BJ (cell line): ENCODE measurements at places on chromosomes 6 and 20.

GRCh38 chr20:15544742-15545141 is 1028.5 kb downstream of the KIF16B start:
- DNase-seq = no peak

- no peak for DNase-seq
These were observed 136.5 kb downstream of the SMOC2 start for GRCh38 chr6:168577496-168577895.

GRCh38 chr6:144951730-144952437 is 666.7 kb downstream of the UTRN start:
- DNase-seq = no peak

GRCh38 chr6:110408901-110409300 is 6.5 kb downstream of the DDO start:
- DNase-seq = no peak

DNA sequence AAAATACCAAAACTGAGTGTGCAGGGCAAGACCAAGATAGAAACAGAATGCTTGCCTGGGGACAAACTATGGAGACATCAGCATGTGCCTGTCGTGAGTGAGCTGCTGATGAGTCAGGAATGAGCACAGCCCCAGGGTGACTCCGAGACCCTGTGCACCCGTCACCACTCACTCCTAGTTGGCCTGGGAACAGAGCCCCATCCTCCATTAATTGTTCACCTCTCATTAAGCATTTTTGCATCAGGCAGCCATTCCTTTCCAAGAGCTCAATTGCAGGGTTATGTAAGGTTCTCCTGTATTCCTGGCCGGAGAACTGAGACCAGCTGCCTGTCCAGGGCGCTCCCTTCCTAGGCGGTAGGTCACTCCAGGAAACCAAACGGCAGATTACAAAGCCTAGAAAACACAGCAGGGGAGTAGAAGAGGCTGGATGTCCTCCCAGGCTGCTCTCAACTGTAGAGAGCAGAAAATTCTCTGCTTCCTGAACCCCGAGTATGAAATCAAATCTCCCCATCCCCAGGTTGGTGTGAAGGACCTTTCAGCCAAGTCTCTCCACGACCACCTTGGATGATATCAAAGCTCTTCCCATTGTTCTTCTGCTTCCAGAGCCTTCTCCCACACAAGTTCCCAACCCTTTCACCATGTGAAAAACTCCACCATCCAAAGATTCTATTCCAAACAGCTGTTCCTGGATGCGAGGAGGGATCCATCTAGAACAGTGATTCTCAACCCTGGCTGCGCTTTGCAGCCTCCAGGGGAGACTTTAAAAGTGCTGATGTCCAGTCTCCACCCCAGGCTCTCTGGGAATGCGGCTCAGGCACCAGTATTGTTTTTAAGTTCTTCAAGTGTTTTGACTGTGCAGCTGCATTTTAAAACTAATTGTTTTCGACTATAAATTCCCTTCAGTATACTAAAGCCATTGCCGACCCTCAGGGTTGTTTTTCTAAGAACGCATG is 532.6 kb upstream of the JARID2 start:
- peak; percentile 97 for DNase-seq

- no peak for DNase-seq
These were observed 3.7 kb downstream of the PHACTR1 start for GRCh38 chr6:12720310-12720709.

DNA sequence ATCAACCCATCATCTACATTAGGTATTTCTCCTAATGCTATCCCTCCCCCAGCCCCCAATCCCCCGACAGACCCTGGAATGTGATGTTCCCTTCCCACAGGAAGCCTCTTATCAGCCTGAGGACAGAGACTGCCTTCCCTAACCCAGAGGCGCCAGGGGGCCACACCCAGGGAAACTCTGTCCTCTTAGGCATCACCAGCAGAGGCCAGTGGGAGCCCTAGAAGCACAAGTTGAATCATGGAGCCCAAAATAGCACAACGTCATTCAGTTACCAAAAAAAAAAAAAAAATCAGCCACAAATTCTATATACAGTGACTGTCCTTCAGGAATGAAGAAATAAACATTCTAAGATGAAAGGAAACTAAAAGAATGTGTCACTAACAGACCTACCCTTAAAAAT is 625.7 kb downstream of the TFAP2A start:
- peak; percentile 5 for DNase-seq

DNA sequence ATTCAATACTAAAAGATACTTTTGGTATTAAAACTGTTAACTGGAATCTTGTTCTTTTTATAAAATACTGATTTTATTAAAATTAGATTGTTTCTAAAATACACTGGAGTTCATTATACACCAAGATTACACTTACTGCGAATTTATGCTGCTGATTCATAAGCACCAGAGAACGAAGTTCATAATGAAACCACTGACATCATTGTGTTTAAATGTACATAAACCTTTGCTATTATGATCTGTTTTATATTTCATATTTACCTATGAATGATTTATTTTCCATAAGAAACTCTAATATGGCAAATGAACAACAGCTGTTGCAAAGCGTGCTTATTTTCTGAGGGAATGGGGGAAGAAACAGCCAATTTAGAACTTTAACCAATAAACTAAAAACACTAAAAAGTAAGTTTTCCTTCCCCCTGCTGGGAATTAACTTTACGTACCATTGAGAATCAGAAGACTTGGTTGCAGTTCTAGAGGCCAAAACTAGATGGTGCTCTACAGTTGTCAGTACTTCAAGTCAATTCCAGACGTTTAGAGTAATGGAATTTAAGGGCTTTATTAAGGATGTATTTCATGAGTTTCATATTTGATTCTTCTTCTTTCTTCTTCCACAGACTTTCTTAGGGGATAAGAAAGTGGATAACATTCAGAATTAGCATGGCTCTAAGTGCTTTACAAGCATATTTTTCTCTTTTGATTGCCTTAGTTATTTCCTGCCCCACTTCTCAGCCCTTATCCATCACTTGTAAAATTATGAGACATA is 30.8 kb upstream of the COL19A1 start:
- DNase-seq = peak; percentile 12

GRCh38 chr6:133306931-133307330 is 65.8 kb downstream of the EYA4 start:
- DNase-seq = no peak

DNA sequence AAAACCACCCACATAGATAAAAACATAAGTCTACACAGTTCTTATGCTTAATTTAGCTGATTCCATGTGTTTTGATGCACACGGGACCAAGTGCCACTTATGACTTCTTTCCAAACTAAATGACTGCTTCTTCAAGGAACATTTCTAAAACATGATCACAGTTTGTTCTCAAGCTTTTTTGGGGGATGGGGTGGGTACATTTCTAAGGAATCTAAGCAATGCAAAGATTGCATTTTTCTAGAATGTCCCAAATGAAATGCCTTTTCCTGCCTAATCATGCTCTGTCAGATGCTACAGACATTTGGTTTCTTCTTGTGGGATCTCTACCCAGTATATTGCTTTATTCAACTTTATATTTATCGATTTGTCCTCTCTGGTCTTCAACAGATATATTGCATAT is 496.8 kb upstream of the JAG1 start:
- DNase-seq = no peak

DNA sequence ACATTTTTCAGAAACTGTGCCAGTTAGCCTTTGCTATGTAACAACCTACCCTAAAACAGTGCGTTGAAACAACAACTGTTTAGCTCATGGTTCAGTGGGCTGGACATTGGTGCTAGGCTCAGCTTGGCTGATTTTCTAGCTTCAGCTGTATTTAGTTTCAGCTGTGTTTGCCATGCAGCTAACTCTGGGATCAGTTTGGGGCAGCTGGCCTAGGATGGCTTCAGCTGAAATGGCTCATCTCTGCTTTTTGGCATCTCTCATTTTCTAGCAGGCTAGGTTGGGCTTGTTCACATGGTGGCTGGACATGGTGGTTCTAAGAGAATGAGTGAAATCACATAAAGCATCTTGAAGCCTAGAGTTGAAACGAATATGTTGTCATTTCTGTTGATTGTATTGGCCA is 464.2 kb downstream of the QKI start:
- no peak for DNase-seq

GRCh38 chr6:81743649-81744048 is 8.8 kb downstream of the TENT5A start:
- no peak for DNase-seq

- no peak for DNase-seq
These were observed 206.0 kb downstream of the EYS start for GRCh38 chr6:65501045-65501444.

GRCh38 chr6:144053601-144054000 is 41.8 kb downstream of the SF3B5 start:
- no peak for DNase-seq

DNA sequence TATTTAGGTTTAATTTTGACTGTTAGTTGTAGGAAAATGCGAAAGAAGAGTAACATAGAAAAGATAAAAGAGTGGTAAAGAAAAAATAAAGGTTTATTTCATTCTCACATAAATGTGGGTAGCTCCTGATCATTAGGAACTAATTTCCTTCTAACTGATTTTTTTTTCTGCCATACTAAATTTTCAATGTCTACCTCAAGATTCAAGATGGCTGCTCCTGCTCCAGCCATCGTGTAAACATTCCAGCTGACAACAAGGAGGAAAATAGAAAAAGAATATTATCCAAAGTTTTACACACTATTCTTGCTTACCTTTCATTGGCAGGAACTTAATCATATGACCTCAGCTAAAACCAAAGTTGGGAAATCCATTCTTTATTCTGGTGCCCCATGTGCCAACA is 488.2 kb downstream of the LMBRD1 start:
- no peak for DNase-seq

DNA sequence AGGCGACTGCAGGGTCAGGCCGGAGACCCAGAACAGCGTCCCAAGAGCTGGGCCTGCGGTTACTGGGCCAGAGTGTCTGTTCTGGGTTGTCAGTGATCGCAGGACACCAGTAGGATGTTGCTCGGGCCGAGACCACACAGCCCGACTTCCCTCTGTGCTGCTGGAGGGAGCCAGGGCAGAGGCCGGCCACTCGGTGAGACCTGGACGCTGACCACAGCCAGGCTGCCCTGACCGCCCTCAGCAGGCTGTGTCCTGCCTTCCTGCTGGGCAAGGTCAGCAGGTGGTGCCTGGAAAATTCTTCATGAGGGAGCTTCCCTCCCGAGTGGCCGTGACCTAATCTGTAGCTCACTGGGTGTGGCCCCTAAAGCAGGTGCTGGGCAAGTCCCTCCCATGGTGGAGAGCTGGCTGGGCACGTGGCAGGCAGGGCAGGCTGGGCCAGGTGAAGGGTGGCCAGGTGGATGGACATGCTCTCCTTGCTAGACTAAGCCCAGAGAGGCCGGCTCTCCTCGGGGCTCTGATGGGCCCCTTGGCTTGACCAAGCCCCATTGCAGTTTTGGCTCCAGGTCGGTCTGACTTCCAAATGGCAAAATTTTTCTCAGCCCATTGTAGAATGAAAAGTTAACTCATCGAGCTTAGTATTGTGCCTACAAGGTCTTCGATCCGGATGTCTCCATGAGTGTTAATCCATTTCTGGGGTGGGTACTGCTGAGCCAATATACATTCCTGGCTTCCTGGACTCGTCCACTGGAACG is 1.9 kb downstream of the SLCO4A1 start:
- no peak for DNase-seq

GRCh38 chr20:32535316-32535952 is 49.7 kb downstream of the NOL4L start:
- DNase-seq = no peak

DNA sequence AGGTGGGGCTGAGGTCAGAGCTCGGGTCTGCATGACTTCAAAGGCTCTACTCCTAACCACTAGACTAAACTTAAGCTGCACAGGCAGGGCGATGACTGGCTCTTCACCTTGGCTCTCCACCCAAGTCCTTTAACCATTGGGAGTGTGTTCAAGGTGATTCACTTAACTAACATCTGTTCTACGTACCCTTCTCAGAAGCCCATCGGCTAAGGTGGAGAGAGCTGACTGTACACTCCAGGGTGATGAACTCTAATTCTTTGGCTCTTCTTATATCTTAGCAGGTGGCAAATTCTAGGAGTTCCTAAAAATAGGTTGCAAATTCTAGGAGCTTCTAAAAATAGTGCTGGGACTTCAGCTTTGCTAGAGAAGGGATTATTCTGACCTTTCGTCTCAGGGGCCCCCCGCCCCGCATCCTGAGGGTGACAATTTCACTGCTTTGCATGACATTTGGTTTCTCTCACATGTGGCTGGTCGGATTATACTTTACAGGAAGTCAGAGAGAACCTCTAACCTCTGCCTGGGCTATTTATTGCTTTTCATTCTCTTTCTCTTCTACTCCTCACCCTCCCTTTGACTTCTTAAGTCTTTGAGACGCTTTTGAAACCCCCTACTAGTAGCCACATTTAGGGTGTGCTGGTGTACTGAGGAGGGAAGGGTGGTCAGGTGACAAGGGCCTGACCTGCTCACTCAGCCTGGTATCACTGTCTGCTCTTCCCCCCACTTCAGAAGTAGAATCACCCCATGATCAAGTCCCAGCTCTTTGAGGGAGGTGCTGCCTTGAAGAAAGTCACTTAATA is 55.5 kb downstream of the PRDM1 start:
- no peak for DNase-seq
